Placental pericyte (primary cell): ENCODE measurements at places on chromosomes 3 and 15. TPM values are rescaled to one million over a fixed set of nuclear protein-coding genes. Genes with fewer than 3 reads are reported as not detected.

The FSD2 gene
- not detected in 2 replicates for total RNA-seq

The HRG gene
- not detected in 2 replicates for total RNA-seq

The ST8SIA2 gene
- not detected in 2 replicates for total RNA-seq

The NR1I2 gene
- under 0.01 TPM in 1 of 2 replicates, not detected in the other for total RNA-seq

The NEK10 gene
- total RNA-seq: 1.5 and 10.2 TPM in 2 replicates

The PLA2G4E gene
- not detected in 2 replicates for total RNA-seq

The KNG1 gene
- total RNA-seq: not detected in 2 replicates

The ARID3B gene
- 4.4 and 6.2 TPM in 2 replicates for total RNA-seq

The KLHL40 gene
- not detected in 2 replicates for total RNA-seq

The CPA3 gene
- total RNA-seq: not detected in 2 replicates

The TP63 gene
- total RNA-seq: under 0.01 TPM in 1 of 2 replicates, not detected in the other

The SEMA7A gene
- 3.3 and 132 TPM in 2 replicates for total RNA-seq

The SLC28A1 gene
- total RNA-seq: not detected in 2 replicates

The LPCAT4 gene
- total RNA-seq: 5.7 and 19.0 TPM in 2 replicates

The KLF15 gene
- 0.29 and 2.8 TPM in 2 replicates for total RNA-seq

The ZNF774 gene
- total RNA-seq: 0.44 and 1.3 TPM in 2 replicates

The RARRES1 gene
- 4.2 and 14.0 TPM in 2 replicates for total RNA-seq

The XCR1 gene
- total RNA-seq: not detected in 2 replicates

The CACNA2D2 gene
- not detected in 2 replicates for total RNA-seq
